ENCODE measurements at places on chromosomes 7 and 10. TPM values are rescaled to one million over a fixed set of nuclear protein-coding genes. Genes with fewer than 3 reads are reported as not detected.

TBX20 gene
- total RNA-seq: 3.8 TPM

DNA sequence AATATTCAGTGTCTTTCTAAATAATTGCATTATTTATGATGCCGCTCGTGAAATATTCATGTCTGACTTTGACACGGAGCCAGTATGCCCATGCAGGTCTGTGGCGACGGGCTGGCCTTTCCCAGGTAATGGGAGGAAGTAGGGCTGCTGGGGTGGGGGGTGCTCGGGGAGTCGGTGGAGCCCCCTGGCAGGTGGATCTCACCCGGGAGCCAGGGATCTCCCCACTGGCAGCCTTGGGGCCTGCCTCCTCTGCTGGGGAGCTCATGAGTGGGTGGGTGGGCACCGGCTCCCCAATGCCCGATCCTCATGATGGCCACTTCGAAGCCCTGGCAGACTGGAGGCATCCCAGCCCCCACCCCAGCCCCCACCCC is 52.8 kb downstream of the PWWP2B start:
- no peak for DNase-seq
- H3K36me3 ChIP-seq: no peaks in the 10 kb centered on the region

- no peak for DNase-seq
- no peaks in the 10 kb centered on the region for H3K4me1 ChIP-seq
- H3K36me3 ChIP-seq: no peaks in the 10 kb centered on the region
- no peak overlapping the region for H3K27ac ChIP-seq
- no peak overlapping the region for H3K4me3 ChIP-seq
- H3K27me3 ChIP-seq: no peaks in the 10 kb centered on the region
Observed at GRCh38 chr10:65325913-65326312, 1599.9 kb upstream of the LRRTM3 start.

- no peaks in the 10 kb centered on the region for H3K27me3 ChIP-seq
- H3K4me1 ChIP-seq: peaks cover 7% of the 10 kb centered on the region
- no peak overlapping the region for H3K27ac ChIP-seq
- DNase-seq: no peak
- no peaks in the 10 kb centered on the region for H3K36me3 ChIP-seq
Observed at GRCh38 chr10:89869592-89870156, 168.3 kb downstream of the KIF20B start.

DNA sequence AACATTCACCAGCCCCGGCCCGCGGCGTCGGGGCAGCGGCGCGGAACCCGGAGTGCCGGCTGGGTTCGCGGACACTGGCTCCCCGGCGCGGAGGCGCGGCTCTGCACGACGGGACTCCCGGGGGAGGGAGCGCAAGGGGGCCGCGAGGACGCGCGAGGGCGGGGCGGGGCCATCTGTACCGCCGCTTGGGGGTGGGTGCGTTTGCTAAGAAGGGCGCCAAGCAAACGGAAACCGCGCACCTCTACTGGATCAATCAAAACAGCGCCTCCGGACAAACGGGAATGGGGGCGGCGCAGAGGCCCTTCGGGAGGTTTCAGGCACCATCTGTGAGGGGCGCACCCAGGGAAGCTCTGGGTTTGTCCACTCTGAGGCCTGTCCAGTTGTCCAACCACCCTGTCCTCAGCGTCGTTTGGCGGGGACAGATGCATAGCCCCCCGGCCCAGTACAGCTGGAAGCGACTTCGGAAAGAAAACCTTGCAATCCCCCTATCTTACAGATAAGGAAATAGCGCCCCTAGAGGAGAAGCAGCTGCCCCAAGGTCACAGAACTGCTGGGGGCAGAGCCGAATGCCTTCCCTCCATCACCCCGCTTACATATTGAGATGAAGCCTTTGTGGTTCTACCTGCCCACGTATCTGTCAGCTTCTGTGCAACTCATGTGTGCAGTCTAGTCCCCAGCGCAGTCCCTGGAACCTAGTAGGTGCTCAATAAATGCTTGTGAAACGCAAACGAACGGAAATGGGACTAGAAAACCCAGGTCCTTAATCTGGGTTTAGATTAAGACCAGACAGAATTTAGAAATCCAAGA is 10.7 kb upstream of the SLIT1 start:
- no peaks in the 10 kb centered on the region for H3K27me3 ChIP-seq
- no peak overlapping the region for H3K27ac ChIP-seq
- peaks cover 3% of the 10 kb centered on the region for H3K4me1 ChIP-seq
- peak; percentile 62 for DNase-seq
- peak overlapping the region; percentile 61 for H3K4me3 ChIP-seq
- H3K36me3 ChIP-seq: no peaks in the 10 kb centered on the region
